ENCODE measurements at places on chromosomes 13 and 19.

DNA sequence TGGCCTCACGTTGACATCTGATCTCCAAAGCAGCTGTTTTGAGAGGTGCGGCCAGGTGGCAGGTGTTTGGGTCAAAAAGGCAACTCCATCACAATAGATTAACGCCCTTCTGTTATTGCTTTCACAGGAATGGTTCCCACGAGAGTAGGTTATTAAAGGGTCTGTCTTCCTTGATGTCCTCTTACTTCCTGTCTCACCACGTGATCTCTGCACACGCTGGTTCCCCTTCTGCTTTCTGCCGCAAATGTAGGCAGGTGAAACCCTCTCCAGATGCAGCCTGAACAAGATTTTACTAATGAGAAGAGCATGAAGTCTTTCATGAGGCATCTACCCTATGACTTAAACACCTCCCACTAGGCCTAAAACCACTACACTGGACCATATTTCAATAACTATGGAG is 22.8 kb upstream of the ZNF564 start:
- DNase-seq = no peak

- no peak for DNase-seq
Measured at GRCh38 chr19:46917002-46917401, 56.2 kb downstream of the ARHGAP35 start.

GRCh38 chr13:71374471-71375049 is 492.4 kb downstream of the DACH1 start:
- DNase-seq = no peak

DNA sequence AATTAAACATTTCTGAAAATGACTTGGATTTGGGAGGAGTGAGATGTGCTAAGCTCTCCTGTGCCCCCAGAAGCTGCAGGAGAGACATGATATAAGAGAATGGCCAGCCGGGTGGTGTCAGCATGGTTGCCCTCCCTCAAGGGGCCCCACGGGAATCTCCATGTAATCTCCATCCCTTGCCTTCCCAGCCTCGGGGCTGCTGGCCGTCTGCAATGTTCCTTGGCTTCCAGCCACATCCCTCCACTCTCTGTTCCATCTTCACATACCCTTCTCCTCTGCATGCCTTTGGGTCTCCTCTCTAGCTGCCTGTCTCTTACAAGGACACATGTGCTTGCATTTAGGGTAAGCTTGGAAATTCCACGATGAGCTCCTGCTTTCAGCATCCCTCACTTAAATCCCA is 172.0 kb downstream of the TSHZ3 start:
- peak; percentile 26 for DNase-seq

GRCh38 chr13:24035411-24035810 is 125.1 kb upstream of the SPATA13 start:
- no peak for DNase-seq

- no peak for DNase-seq
Measured at GRCh38 chr19:49231804-49232203, 74.2 kb downstream of the TRPM4 start.

- no peak for DNase-seq
Measured at GRCh38 chr19:16814526-16815100, 14.6 kb upstream of the SIN3B start.
